ENCODE measurements at places on chromosomes 4 and X.

DNA sequence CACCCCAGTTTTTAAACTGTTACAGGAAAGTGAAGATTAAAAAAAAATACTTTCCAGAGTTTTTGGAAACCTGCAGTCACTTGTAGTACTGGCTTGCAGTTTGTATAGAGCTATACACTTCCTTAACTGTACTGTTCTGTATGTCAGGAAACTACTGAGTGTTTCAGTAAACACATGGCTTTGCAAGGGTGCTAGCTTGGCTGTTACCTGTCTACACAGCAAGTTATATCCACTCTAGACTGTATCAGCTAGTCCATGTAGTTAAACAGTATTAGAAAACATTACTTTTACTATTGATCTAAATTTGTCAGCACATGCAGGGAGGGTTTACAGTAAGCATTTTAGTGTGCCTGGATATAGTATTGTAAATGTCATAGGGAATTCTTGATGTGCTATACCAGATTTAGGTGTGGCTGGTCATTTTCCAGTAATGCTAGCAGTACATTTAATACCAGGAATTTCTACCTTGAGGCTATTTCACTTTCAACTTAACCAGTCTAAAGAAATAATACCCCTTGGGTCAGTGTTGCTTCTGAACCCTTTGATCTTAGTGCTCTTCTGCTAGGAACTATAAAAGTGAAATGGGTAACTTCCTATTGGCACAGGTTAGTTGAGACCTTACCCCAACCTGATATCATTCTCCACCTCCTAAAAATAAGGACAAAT lies 192.3 kb upstream of the ANKRD50 start:
- no peak for DNase-seq

DNA sequence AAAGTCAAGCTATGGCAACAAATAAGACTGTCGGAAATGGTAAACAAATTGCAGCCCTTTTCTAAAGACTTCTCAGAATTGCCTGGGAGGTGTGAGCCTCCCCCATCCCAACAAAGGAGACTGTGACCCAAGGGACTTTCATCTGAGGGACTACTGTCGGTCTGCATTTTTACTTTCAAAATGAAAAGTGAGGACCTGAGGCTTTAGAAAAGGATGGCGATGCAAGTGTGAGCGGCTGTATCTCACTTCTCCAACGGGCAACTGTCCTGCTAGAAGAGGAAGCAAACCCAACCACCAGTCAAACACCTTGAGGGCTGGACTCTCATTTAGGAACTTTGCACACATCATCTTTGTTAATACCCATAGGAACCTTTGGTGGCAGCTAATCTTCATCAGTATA lies 62.6 kb upstream of the CLNK start:
- DNase-seq, result no peak

- no peak for DNase-seq
Observed at GRCh38 chr4:84917086-84917821, 49.2 kb downstream of the WDFY3 start.

GRCh38 chr4:109910256-109910655 lies 2.4 kb upstream of the EGF start:
- no peak for DNase-seq

DNA sequence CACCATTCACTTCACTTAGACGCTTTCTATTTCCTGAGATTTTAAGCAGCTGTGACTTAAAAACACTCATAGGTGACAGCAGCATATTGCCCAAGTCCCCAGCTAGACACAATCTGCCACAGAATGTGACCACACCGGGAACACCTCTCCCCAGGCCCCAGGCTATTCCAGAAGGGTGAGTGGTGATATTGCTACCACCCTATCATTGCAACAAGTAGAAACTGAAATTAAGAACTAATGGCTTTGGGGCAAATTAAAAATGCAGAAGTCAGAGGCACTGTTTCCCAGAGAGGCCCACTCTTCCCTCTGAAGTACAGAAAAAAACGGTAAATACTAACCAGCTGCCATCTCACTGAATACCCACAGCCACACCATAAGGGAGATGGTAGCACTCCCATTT lies 35.0 kb downstream of the QDPR start:
- no peak for DNase-seq

DNA sequence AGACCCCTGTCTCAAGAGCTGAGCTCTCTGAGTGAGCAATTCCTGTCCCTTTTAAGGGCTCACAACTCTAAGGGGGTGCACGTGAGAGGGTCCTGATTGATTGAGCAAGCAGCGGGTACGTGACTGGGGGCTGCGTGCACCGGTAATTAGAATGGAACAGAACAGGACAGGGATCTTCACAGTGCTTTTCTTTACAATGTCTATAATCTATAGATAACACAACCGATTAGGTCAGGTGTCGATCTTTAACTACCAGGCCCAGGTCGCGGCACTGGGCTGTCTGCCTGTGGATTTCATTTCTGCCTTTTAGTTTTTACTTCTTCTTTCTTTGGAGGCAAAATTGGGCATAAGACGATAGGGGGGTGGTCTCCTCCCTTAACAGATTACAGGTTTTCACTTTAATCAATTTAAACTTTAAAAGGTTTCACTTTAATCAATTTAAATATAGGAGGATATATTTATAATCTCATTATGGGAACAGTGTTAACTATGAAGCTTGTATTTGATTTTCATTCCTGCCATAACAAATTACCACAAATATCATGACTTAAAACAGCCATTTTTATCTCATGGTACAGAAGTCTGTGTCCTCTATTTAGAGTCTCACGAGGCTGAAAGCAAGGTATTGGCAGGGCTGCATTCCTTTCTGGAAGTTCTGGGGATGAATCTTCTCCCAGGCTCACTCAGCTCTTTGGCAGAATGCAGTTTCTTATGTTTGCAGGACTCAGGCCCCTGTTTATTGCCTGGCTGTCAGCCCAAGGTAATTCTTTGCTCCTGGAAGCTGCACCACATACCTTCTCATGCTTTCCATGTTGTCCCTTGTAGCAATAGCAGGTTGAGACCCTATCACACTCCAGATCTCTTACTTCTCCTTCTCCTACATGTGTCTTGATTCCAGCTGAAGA lies 5.2 kb downstream of the SPATA4 start:
- DNase-seq, result no peak

DNA sequence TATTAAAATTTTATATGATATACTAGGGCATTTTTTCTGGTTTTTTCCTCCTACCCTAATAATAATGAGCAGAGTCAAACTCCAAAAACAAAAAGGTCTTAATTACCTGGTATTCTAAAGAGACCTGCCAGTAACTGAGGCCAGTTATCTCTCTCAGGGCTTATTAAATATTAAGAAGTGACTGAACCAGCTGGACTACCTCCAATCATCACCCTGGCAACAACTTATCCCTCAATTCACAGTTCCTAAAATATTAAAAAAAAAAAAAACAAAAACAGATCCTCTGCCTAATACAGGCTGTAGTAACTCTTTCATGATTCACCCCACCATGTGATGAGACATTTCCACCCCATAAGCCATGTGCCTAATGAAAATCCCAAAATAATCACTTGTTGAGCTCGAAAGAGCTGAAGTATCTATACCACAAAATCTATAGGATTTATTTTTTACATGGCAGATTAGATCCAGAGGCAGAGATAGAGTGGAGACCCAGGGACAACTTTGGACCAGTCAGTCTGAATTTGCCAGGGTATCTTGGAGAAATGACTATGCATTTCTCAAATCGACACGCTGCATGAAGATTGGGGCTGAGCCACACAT lies 698.0 kb downstream of the FAT4 start:
- no peak for DNase-seq

Measured in activated naive CD4-positive, alpha-beta T cell (primary cell).